Fibroblast of gingiva (primary cell): ENCODE measurements at places on chromosomes 2 and 18.

GRCh38 chr2:1937480-1937879 lies 193.2 kb upstream of the PXDN start:
- DNase-seq: no peak

DNA sequence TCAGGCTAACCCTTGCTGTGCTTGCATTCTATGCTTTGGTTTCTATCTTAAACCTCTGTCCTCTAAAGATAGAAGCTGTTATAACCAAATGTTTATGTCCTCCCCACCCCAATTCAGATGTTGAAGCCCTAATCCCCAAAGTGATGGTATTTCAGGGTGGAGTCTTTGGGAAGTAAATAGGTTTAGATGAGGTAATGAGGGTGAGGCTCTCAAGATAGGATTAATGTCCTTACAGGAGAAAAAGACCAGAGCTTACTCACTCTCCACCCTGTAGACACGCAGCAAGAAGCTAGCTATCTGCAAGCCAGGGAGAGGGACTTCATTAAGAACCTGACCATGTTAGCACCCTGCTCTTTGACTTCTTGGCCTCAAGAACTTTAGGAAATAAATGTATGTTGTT lies 362.5 kb downstream of the ERBB4 start:
- DNase-seq: no peak

DNA sequence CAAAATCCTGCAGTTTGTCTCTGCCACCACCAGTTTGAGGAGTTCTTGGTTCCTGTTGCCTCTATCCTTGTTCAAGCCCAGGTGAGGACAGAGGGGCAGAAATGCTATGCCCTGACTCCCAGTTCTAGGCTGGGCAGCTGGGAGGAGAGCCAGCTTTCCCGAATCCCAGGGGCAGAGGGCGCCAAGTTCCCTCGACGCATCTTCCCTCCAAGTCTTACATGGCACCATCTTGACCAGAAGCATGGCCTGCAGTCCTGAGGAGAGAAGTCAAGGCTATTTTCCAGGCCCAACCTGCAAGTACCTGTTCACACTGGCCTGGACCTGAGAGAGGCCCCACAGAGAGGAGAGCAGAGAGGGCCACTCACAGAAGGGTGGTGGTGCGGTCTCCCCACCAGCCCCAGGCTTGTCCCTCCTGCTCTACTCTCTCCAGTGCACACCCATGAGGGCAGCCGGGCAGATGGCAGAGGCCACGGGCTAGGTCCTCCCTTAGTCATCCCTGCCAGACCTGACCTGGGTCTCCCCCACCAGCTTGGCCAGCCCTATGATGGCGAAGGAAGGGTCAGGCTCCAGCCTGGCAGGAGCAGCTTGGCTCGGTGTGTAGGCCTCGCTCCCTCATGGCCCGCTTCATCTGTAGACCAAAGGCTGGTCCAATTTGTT lies 115.7 kb upstream of the MSTN start:
- DNase-seq: no peak

GRCh38 chr18:75203416-75204268 lies 5.3 kb downstream of the PTGR3 start:
- peak; percentile 67 for DNase-seq

GRCh38 chr2:1625281-1626001 lies 118.9 kb downstream of the PXDN start:
- DNase-seq: peak; percentile 67

DNA sequence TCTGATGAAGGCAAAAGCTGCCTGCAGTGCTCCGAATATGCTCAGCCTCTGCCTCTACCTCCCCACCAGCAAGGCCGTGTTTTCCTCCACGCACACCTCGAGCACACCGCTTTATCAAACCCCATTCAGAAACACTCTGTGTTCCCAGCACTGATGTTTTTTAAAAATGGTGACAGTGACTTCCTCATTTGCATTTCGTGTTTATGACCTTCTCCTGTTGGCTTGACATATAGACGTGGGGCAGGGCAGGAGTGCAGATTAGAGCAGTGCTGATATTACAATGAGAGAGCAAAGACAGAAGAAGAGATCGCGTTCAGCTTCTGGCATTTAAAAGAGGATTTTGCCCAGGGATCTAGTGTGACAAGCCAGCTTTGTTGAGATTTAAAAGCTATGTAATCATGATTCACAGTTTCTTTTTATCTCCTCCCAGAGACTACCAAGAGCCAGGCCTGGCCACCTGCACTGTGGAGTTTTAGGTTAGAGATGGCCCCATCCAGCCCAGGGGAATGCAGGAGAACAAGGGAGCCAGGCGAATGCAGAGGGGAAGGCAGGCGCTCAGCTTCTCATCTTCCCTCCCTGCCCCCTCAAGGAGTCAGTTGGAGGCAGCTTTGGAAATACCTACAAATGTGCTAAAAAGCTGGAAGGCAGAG lies 61.5 kb upstream of the NEDD4L start:
- DNase-seq: no peak

DNA sequence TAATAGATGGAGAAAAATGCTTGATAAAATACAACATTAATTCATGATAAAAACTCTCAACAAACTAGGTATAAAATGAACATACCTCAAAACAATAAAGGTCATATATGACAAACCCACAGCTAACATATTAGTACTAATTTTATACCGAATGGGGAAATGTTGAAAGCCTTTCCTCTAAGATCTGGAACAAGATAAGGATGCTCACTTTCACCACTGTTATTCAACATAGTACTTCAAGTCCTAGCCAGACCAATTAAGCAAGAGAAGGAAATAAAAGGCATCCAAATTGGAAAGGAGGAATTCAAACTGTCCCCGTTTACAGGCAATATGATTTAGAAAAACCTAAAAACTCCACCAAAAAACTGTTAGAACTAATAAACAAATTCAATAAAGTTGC lies 61.5 kb upstream of the CTIF start:
- DNase-seq: no peak

- DNase-seq: peak; percentile 79
Observed at GRCh38 chr2:162220368-162220767, 22.9 kb downstream of the FAP start.

GRCh38 chr2:15734674-15735483 lies 143.2 kb downstream of the DDX1 start:
- DNase-seq: no peak

DNA sequence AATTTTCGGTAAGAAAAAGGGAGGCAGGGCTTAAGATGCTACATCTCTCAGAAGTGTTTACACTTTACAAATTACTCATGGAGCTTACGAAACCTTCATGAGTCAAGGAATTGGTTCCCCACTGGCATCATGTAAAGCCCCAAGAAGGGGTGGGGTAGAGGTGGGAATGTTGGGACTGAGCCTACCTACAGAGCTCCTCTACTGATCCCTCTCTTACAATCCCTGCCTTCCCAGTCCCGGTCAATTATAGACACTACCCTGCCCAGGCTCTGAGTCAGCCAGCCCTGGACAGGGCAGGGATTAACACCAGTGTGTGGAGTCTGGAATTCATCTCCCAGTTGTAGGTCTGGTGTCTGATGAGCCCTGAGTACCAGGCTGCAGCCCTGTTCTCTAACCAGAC lies 248.9 kb downstream of the PAX3 start:
- DNase-seq: no peak

GRCh38 chr2:202377207-202377761 lies 1.2 kb downstream of the BMPR2 start:
- peak; percentile 28 for DNase-seq

- peak; percentile 99 for DNase-seq
Observed at GRCh38 chr2:208265801-208266552, at the start of gene PIKFYVE. TSS of gene PIKFYVE (plus strand) at chr2:208266255. CDS start at chr2:208271520, 5,265 bp downstream.

GRCh38 chr2:58875436-58875835 lies 634.3 kb upstream of the FANCL start:
- DNase-seq: no peak
